ENCODE measurements at places on chromosomes 12 and 14.

GRCh38 chr14:69900603-69901002 is 21.4 kb downstream of the SMOC1 start:
- no peak for DNase-seq

DNA sequence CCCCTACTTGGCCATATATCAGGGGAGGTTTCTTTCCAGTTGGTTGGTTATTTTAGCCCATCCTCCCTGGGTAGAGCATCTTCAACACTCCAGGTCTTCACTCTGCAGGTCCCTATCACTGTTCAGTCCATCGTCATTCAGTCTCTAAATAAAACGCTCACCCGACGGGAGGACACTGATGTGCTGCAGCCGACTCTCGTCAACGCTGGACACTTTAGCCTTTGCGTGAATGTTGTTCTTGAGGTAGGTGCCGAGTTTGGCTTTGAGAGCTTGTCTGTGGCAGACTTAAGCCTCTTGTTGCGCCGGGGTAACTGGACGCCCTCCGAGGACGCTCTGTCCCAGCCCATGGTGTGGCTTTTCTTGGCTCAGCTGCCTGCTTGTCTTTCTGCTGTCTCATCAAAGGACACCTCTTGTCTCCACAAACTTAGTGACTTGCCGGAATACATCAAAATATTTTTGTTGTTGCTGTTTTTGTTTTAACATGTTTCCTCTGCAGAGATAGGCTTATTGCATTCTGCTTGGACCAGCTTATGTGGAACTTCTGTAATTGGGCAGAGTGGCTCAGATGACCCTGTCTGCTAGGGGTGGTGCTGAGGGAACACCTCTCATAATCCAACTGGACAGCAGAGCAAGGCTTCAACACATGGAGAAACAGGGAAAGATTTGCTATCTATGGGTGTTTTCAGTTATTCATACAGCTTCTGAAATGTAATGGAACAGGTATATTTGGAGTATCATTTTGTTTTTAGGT is 26.5 kb downstream of the TCTN1 start:
- DNase-seq = no peak

DNA sequence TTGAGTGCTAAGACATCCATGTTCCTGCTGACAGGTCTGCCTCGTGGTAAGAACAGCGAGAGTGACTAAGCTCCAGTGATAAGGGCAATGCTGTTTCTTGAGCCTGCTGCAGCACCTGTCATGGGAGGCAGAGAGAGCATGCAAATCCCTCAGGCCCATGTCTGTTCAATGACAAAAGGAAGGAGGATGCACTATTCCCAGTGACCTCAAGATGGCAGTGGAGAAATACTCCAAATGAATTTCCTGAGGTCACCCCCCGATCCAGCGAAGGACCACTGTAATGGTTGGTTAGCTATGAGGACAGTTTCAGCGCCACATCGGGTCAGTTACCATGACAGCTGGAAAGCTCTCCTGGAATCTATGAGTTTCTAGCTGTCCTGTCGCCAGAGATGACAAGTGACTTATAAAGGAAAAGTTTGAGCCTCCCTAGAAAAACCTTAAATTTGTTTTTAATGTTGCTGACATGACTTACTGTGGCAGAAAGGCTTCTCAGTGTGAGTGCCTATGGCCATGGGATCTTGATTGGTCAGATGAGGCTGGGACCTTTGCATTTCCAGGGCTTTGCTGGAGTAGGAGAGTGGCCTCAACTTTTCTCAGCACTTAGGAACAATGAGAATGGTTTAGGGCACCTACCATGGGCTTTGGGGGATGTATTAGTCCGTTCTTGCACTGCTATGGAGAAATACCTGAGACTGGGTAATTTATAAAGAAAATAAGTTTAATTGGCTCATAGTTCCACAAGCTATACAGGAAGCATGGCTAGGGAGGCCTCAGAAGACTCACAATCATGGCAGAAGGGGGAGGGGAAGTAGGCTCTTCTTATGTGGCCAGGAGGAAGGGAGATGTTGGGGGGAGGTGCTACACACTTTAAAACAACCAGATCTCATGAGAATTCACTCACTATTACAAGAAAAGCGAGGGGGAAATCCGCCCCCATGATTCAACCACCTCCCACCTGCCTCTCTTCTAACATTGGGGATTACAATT is 88.0 kb upstream of the TMEM260 start:
- peak; percentile 43 for DNase-seq

GRCh38 chr12:117280019-117280680 is 81.3 kb downstream of the NOS1 start:
- DNase-seq = no peak

- no peak for DNase-seq
These were observed 138.5 kb downstream of the ESRRB start for GRCh38 chr14:76514213-76514998.

GRCh38 chr12:45660330-45660729 is 69.2 kb upstream of the ARID2 start:
- peak; percentile 47 for DNase-seq

DNA sequence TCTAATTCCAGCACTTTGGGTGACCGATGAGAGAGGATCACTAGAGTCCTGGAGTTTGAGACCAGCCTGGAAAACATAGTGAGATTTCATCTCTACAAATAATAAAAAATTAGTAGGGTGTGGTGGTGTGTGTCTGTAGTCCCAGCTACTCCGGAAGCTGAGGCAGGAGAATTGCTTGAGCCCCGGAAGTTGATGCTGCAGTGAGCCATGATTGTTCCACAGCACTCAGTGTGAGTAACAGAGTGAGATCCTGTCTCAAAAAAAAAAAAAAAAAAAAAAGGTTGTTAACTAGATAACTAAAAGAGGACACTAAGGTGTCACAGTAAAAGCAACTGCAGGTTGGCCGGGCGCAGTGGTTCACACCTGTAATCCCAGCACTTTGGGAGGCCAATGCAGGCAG is 121.3 kb upstream of the MAX start:
- no peak for DNase-seq

- no peak for DNase-seq
These were observed 10.1 kb downstream of the SLC25A29 start for GRCh38 chr14:100296106-100296651.

GRCh38 chr12:100077367-100077766 is 65.3 kb downstream of the BLTP3B start:
- DNase-seq = no peak

GRCh38 chr12:29212682-29213403 is 63.8 kb downstream of the FAR2 start:
- no peak for DNase-seq

GRCh38 chr14:55102141-55102621 is 26.9 kb upstream of the LGALS3 start:
- peak; percentile 87 for DNase-seq

GRCh38 chr12:124194264-124194892 is 100.5 kb upstream of the RFLNA start:
- DNase-seq = no peak

DNA sequence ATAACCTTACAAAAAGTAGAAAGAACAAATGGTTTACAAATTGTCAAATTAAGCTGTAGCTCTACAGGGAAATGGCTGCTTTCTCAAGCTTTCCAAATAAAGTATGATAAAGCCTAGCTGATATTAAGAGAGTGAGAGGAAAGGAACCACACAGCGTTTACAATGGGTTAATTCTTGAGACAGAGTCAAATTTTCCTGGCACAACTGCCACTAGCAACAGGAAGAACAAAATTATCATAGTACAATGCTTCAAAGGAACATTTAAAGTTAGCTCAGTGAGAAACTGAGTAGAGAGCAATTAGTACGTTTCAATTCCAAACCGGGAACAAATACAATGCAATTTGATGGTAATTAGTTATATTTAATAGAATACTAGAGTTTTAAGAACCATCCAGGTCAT is 116.0 kb downstream of the PPP1R12A start:
- DNase-seq = no peak

DNA sequence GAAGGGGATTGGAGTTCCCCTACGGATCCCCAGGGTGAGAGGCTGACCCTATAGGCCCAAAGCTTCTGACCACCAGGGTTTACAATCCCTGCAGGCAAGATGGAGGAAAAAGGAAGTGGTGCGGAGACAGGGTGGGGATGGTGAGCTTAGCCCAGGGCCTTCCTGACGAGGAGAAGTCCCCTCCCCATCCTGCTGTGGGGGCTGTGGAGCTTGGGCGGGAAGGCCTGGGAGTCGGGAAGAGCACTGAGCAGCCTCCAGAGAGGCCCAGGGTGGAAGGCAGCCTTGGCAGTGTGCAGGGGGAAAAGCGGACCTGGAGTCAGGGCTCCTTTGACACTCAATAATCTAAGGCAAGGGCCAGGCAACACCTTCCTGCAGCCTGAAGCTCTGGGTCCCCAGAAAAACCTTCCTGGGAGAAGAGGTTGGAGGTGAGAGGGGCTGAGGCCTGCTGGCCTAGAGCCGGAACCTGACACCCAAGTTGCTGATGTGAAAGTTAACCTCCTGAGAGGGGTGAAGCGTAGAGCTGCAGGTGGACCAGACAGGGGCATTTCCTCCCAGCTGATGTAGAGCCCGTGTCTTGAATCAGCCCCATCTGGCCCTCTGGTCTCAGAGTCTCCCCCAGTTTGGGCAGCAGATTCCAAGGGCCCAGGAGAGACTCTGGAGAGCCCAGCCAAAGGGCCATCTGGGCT is 6.0 kb downstream of the HDAC7 start:
- DNase-seq = peak; percentile 38
